ENCODE measurements at places on chromosomes 5 and 9.
A peak's percentile ranks its signal among the peaks of the same experiment; 100 is the strongest.

- DNase-seq = peak; percentile 28
These were observed 44.6 kb downstream of the STC2 start for GRCh38 chr5:173283318-173284288.

GRCh38 chr5:39696672-39697398 is 272.1 kb upstream of the DAB2 start:
- no peak for DNase-seq

DNA sequence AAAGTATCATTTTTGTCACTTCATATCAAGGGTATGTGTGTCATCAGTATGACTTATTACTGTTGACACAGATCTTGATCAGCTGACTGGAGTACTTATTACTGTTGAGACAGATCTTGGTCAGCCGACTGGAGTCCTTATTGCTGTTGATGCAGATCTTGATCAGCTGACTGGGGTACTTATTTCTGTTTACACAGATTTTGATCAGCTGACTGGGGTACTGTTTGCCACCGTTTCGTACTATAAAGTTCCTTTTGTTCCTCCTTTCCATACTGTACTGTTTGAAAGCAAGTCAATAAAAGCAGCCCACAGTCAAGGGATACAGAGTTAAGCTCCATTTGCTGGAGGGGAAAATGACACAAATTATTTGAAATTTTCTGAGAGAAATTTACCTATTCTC is 347.3 kb downstream of the CDH12 start:
- no peak for DNase-seq

- DNase-seq = no peak
These were observed 45.2 kb downstream of the SEMA5A start for GRCh38 chr5:9500625-9501024.

DNA sequence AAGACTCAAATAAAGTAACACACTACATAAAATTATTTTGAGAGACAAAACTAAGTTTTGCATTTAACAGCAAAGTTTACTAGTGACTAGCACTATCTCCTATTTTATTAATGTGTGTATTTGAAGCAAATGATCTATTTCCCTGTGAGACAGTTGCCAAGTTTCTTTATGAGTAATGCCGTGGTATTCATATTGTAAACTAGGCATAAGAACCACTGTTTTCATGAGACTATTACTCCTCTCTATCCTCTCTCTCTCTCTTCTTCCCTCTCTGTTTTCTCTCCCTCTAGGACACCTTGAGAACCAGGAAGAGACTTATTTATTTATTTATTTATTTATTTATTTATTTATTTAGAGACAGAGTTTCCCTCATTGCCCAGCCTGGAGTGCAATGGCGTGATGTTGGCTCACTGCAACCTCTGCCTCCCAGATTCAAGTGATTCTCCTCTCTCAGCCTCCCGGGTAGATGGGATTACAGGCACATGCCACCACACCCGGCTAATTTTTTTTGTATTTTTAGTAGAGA is 61.1 kb downstream of the MLANA start:
- no peak for DNase-seq

GRCh38 chr9:108673386-108673785 is 182.4 kb downstream of the ACTL7B start:
- DNase-seq = no peak

DNA sequence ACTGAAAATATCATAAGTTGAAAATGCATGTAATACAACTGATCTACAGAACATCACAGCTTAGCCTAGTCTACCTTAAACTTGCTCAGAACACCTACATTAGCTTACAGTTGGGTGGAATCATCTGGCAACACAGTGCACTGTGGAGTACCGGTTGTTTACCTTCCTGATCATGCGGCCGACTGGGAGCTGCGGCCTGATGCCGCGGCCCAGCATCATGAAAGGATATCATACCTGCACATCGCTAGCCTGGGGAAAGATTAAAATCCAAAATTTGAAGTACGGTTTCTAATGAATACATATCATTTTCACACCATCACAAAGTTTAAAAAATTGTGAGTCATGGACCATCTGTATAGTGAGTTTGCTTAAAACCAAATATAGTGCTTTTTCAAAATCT is 1.8 kb downstream of the HACD4 start:
- no peak for DNase-seq

All from NCI-H446 treated with DMSO at 0.1 percent for 48 hours (cell line).